ENCODE measurements at places on chromosomes 3 and 15.

GRCh38 chr15:93500155-93500554 lies 411.1 kb upstream of the RGMA start:
- no peak for DNase-seq

GRCh38 chr3:73655197-73655596 lies 30.5 kb upstream of the PDZRN3 start:
- no peak for DNase-seq

GRCh38 chr3:186757686-186758220 lies 25.6 kb upstream of the EIF4A2 start:
- no peak for DNase-seq

DNA sequence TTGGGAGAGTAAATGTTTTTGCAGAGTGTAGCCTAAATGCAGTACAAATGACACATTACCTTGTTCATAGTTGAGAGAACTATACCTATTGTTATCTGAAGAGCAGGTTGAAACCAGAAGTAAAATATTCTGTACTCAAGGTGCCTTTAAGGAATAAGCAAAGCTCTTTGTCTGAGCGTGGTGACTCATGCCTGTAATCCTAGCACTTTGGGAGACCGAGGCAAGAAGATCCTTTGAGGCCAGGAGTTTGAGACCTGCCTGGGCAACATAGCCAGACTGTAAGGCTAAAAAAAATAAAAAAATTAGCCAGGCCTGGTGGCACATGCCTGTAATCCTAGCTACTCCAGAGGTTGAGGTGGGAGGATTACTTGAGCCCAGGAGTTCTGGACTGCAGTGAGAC lies 2.2 kb upstream of the RNF13 start:
- no peak for DNase-seq

DNA sequence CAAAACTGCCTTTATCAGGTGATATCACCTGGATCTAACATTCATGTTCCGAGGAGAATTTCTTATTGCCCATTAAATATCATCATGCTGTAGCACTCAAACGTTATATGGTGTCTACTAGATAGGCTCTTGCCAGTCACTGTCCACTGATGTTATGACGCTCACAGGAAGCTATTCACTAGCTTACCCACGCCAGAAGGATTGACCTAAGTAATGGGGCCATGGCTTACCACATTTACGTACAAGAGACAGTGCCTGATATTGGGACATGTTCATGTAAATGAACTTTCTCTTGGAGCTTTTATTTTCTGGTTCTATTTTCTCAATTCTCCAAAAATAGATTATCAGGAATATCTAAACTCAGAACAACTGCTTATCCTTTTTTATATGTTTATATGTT lies 91.7 kb upstream of the NAALADL2 start:
- DNase-seq: no peak

GRCh38 chr3:88005066-88005465 lies 53.7 kb downstream of the CGGBP1 start:
- no peak for DNase-seq

DNA sequence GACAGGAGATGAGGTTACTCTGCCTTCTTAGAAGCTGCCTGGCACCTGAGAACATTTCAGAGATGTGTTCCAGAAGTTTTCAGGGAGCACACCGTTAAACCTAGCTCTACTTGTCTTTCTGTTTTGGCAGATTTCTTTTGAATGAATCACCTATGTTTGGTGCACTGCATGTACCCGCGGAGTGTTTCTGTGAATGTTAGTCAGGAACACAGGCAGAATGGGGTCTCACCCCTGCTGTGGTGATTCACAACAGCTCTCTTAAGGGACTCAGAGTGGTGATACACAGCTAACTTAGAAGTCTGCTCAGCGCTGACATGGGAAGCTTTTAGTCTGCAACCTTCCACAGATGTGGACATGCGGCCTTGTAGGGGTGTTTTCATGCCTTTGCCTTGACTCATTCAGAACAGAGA lies 24.0 kb downstream of the TSEN2 start:
- DNase-seq: no peak

GRCh38 chr15:69509131-69509530 lies 56.5 kb downstream of the RPLP1 start:
- DNase-seq: no peak

GRCh38 chr15:45871121-45871855 lies 236.5 kb downstream of the SQOR start:
- no peak for DNase-seq

DNA sequence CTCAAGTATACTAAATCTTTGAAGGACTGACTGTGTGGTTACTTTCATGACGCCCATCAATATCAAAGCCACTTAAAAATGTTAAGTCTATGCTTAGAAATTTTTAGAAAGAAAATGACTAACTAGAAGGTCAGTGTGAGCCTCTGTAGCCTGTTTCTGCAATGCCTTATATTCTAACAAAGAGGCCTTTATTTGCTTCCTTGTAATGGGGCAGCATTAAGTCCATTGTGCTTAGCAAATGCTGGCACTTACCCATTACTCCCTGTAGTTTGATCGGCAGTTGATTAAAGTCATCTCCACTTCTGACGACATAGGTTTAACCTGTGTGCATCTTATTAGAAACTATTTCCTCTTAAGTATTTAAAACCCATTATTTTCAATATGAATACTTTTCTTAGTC lies 91.6 kb upstream of the FAM98B start:
- DNase-seq: no peak

GRCh38 chr3:11706604-11707003 lies 62.9 kb upstream of the VGLL4 start:
- DNase-seq: no peak

DNA sequence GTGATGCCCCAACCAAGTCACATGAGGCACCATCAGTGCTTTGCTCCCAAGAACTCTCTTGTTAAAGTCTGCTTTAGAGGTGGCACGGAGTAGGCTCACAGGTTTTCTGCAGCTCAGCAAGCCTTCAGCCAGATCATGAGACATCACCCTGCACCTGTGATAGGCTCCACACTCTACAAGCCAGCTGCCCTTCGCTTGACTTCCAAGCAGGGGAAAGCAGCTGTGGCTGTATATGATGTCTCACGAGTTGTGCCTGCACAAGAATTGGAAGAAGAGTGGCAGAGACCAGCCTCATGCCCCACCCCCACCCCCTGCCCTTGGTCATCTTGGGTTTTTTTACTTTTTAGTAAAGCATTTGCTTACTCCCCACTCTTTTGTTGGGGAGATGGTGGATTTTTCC lies 22.5 kb downstream of the MRPS11 start:
- no peak for DNase-seq

DNA sequence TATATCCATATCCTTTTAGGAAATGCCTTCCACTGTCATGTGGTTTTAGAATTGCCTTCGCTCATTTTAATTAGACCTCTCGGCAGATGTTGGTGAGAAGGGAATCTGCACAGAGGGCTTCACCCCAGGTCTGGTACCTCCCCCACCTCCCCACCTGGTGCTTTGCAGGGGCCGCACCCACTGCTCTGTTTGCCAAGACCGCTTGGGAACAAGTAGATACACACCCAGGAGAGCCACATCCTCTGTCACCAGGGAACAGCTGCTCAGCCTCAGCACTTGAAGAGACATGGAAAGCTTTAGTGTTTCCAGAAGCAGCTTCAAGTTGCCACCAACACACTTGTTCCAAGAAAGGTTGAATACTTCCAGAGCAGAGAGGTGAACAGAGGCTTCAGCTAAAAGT lies 21.8 kb downstream of the LRRC31 start:
- DNase-seq: no peak

GRCh38 chr3:31793821-31794220 lies 187.2 kb downstream of the OSBPL10 start:
- no peak for DNase-seq

GRCh38 chr15:74817370-74817737 lies 4.7 kb downstream of the LMAN1L start:
- DNase-seq: no peak

GRCh38 chr3:49519916-49520385 lies 34.3 kb upstream of the BSN start:
- DNase-seq: no peak

GRCh38 chr3:100084100-100084806 lies 30.0 kb downstream of the FILIP1L start:
- DNase-seq: no peak

- DNase-seq: no peak
Observed at GRCh38 chr15:87343966-87344365, 912.6 kb downstream of the NTRK3 start.

DNA sequence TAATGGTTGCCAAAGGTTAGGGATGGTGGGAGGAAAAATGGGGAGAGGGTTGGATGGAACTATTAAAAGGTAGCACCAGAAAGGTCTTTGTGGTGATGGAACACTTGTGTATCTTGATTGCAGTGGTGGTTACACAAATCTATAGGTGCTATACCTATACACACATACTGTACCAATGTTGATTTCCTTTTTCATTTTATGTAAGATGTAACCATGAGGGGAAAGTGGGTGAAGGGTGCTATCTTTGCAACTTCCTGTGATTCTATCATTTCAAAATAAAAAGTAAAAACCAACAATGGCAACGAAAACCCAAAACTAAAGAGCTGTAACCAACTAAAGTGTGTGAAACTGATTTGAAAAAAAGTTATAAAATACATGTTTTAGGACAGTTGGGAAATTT lies 761 bp upstream of the ZNF35 start:
- no peak for DNase-seq

GRCh38 chr3:141828890-141829289 lies 47.6 kb upstream of the ATP1B3 start:
- DNase-seq: no peak

DNA sequence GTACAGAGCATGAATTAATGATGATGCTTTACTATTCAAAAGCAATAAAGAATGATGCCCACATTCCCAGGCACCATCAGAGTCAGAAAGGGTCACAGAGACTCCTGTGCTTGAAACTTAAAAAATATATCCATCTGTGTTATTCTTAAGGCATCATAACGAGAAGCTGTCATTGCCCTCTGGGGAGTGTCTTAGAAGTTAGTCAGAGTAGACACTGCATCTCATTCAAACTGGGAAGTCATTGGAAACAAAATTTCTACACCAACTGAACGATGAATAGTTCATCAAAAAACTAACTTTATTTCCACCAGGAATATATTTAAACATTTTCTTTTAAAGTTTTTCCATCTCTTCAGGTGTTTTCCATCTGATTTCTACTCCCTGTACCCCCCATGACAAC lies 122.9 kb downstream of the RFTN1 start:
- DNase-seq: no peak

GRCh38 chr3:30694148-30694547 lies 87.7 kb downstream of the TGFBR2 start:
- DNase-seq: no peak

GRCh38 chr3:16179771-16180736 lies 5.6 kb downstream of the GALNT15 start:
- no peak for DNase-seq

DNA sequence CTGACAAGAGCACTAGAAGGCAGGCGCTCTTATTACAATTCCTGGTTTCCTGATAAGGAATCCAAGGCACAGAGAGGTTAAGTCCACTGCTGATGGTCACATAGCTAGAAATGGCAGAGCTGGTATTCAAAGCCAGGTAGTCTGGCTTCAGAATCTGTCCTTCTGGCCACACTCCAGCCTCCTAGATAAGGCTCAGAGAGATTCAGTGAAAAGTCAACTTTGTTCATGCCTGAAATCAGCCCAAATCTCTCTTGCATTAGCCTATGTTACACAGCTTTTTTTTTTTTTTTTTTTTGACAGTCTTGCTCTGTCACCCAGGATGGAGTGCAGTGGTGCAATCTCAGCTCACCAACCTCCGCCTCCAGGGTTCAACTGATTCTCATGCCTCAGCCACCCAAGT lies 21.1 kb upstream of the CMTM8 start:
- DNase-seq: no peak

DNA sequence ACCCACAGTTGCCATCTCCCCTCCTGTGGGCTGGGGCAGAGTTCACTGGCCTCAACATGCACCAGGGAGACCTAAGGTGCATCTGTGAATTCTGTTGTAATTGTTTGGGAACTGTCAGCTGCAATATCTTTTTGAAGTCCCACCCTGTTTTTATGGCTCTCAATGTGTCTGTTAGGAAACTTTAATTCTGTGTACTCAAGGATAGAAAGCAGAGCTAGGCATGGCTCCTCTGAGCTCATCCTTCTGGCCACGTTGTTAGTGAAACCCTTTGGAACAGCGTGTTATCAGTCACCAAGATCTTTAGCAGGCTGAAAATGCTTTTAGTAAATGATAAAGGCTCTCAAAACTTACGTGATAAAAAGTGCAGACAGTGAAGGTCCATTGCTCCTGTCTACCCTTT lies 33.6 kb upstream of the MTMR10 start:
- DNase-seq: no peak

DNA sequence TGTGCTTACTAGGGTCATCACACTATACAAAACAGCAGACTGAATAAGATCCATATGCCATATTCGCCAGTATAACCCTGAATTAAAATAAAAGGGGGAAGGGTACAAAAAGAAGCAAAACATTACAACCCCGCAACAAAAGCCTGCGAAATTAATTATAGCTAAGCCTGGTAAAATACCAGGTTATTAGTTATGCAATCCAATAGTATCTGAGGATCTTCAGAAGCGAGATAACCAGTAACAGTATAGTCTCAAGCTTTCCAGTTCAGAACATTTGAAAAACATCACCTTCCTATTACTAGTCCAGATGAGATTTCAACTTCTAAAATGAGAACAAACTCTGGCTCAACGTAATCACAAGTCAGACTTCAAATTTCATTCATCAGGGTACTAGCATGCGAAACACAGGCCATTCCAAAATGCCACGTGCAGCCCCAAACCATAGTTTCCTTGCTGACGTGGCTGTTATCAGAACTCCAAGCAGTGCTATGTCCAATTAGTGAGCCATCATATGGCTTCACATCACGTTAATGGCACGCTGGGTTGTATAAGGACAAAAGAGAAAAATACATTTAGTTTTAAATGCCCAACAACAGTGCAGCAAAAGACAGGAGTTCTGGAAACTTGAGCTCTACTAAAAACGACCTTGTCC lies 1.1 kb downstream of the SSR3 start:
- DNase-seq: no peak

DNA sequence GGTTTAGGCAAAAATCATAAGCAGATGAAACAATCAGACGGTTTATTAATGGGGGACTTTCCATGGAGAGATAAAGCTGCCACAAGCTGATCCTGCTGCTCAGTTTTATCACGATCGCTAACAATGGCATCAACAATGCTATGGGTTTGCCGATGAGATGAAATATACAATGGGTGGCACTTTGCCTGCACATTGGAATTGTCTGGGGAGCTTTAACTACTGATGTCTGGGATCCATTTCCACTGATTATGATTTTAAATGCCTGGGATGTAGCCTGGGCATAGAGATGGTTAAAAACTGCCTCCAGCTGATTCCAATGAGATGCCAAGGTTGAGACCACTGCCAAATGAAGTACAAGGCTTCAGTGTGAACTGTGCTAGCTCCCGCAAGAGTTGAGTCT lies 30.8 kb downstream of the CRYGS start:
- no peak for DNase-seq

DNA sequence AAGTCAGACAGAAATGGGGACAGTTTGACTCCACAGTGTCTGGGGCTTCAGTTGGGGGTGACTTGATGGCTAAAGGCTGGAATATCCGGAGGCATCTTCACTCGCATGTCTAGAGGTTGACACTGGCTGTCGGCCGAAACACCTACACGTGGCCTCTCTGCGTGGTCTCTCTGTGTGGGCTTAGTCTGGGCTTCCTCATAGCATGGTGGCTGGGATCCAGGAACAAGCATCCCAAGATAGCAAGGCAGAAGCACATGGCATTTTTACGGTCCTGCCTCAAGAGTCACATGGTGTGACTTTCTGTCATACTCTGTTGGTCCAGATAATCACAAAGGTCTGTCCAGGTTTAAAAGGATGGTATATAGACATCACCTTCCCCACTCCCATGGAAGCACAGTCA lies 34.5 kb downstream of the MAGI1 start:
- no peak for DNase-seq

All from esophagus muscularis mucosa (tissue), 4 donors.